ENCODE measurements at places on chromosomes 6 and 20.

- no peak for DNase-seq
Observed at GRCh38 chr6:89217299-89217910, at the start of gene GABRR1. TSS of gene GABRR1 (minus strand) at chr6:89217358. CDS start at chr6:89217322, 36 bp downstream.

DNA sequence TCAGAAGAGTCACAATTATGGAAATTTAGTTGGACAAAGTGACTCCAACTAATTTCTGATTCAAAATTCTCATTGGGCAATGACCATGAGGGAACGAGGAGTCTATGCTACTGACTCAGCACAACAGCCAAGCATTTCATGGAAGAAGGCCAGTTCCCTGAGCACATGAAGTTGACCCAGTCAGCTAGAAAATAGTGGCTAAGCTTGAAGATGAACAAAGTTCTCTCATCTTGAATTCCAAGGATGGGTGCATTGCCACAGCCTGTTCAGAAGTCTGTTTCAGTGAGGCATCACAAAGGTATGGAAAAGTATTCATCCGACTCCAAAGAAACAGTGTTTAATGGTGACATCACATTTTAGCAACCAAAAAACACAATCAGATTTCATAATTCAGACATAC is 676.9 kb downstream of the HACE1 start:
- DNase-seq: no peak

- no peak for DNase-seq
Observed at GRCh38 chr20:35551503-35551902, 9.6 kb downstream of the ERGIC3 start.

GRCh38 chr20:56685879-56686278 is 56.8 kb downstream of the TFAP2C start:
- DNase-seq: no peak

- DNase-seq: no peak
Observed at GRCh38 chr6:55958790-55959189, 83.4 kb upstream of the BMP5 start.

DNA sequence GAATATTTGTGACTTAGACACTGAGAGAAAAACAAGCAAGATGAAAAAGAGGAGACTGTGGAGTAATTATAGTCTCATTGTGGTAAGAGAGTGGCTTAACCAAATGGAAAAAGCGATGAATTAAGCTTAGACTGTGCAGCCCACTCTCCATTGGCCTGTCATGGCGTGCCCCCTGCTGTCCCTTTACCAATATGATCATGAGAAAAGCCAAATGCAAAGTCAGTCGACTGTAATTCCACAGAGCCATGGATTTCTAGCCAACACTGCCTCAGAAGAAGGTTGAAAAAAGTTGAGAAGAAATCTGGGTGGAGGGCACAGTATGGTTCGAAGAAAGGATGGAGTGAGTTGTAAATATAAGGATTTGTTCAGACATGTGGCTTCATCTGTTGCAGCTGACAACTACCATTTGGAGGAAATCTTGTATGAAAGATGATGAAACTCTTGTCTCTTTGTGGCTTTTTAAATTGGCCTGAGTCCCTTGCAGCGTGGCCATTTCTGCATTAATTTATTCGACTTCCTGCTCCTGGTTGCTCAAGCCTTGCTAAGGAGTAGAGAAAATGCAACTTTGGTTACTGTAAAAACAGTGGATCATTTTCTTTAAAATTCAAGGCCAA is 251.4 kb downstream of the DOK5 start:
- no peak for DNase-seq

- DNase-seq: no peak
Observed at GRCh38 chr6:73003302-73003701, 222.0 kb downstream of the KHDC1L start.

- no peak for DNase-seq
Observed at GRCh38 chr6:25472306-25472705, 179.7 kb upstream of the SCGN start.

GRCh38 chr20:51562027-51562331 is 19.5 kb upstream of the NFATC2 start:
- DNase-seq: no peak

DNA sequence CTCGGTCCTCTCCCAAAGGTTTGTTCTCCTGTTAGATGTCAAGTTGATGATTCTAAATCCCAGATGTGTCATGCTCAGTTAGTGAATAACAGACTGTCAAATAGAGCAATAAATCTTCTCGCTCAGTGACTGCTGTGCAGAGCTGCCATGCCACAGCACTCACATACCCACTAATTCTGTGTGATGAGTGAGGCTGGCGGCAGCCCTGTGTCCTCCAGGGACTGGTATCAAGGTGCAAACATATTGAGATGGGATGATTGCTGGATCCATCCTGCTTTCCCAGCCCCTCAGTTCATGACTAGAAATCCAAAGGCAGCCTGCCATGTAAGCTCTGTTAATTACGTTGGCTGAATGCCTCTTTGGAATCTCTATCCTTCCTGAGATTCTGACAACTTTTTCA is 103.9 kb downstream of the OLIG3 start:
- DNase-seq: no peak

DNA sequence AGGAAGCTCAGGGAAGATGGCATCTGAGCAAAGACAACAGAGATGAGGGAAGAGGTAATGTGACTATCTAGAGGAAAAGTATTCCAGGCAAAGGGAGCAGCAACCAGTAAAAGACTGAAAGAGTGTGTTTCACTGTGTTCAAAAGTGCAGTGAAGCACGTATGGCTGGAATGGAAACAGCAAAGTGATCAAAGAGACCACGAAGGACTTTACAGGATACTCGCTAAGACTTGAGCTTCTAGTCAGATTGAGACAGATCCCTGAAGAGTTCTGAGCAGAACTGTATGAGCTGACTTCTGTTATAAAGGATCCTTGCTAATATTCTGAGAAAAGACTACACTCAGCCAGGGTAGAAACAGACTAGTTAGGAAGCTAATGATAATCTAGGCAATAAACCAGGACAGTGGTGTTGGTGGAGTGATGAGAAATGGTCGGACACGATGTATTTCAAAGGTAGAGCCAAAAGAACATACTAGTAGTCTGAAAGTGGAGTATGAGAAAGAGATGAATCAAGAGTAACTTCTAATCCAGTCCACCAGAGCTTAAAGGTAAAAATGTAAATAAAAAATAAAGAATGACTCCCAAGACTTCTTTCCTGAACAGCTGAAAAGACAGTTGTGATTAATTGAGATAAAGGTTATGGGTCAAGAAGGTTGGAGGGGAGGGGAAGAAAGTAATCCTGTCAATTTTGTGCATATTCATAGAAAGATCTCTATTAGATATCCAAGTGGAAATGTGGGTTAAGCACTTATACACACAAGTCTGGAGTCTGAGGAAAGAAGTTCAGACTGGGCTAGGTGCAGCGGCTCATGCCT is 14.2 kb downstream of the SEC63 start:
- DNase-seq: no peak

DNA sequence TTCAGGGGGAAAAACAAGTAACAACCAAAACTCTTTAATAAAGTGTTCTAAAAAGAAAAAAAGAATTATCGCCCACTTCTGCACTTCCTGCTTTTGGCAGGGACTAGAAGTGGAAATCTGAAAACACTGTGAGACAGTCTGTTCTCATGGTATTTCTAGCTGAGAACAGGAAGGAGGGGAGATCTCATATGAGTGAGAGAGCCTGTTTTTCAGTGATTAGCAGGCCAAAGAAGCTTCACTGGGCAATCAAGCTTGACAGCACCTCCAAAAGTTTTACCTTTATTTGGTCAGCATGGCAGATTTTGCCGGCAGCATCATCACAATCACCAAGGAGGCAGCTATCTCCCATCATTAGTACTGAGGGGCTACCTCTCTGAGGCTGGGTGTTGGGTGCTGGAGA is 79.5 kb upstream of the ATXN1 start:
- DNase-seq: no peak

- DNase-seq: no peak
Observed at GRCh38 chr20:52034581-52034980, 157.0 kb downstream of the ZFP64 start.

DNA sequence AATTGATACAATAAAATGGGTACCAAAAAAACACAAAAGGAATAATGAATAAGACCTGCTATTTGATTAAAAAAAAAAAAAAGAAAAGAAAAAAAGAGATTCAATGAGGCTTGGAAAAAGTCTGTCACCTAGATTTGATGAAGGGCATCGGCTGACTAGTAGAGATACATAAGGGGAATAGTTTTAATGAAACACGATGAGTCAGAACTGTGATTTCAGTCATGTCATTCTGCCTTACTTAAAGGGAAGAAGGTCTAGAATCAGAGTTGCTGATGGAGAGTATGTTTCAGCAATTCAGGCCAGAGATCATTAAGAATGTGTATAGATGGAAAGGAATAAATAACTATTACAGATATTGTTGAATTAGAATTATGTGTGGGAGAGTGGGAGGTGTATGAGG is 565.9 kb upstream of the RNF217 start:
- no peak for DNase-seq

GRCh38 chr6:14750059-14750661 is 495.7 kb upstream of the JARID2 start:
- no peak for DNase-seq

GRCh38 chr6:147751232-147751631 is 242.7 kb downstream of the SAMD5 start:
- no peak for DNase-seq

- DNase-seq: no peak
Observed at GRCh38 chr6:167647306-167647705, 179.4 kb upstream of the AFDN start.

- no peak for DNase-seq
Observed at GRCh38 chr6:145600299-145600698, 135.0 kb downstream of the EPM2A start.

GRCh38 chr6:111580826-111581505 is 24.7 kb downstream of the TRAF3IP2 start:
- no peak for DNase-seq

DNA sequence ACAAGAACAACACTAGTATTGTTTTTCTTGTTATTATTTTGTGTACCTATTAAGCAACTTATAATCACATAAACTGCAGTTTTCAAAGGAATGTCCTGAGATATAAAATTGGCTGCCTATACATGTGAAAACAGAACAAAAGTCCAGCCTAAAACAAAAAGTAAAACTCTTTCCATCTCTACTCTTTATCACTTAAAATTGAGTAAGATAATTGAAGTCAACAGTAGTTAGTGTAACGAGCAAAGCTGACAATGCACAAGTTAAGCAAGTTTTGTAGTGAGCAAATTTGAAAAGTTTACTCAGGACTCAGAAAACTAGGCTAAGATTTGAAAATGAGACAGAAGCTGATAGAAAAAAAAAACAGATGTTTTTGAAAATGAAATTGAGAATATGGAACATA is 941.4 kb upstream of the MAN1A1 start:
- DNase-seq: no peak

- no peak for DNase-seq
Observed at GRCh38 chr20:24147479-24147878, 158.9 kb upstream of the GGTLC1 start.

DNA sequence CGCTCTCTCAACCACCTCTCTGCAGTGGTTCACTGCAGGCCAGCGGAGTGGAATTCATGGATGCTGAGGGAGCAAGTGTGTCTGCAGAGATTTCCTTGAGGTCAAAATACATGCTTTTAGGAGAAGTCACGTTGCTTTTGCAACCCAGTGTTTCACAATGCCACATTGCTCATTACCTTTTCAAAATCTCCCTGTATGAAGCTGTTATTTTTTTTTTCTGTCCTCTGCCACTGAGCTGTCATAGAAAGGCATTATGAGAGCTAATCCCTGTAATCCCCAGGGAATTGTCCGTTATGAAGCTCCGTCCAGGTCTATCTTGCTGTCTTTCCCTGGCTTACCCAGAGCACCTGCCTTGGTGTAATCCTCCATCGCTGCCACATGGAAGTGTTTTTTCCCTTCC is 60.5 kb upstream of the SLC22A23 start:
- DNase-seq: no peak

DNA sequence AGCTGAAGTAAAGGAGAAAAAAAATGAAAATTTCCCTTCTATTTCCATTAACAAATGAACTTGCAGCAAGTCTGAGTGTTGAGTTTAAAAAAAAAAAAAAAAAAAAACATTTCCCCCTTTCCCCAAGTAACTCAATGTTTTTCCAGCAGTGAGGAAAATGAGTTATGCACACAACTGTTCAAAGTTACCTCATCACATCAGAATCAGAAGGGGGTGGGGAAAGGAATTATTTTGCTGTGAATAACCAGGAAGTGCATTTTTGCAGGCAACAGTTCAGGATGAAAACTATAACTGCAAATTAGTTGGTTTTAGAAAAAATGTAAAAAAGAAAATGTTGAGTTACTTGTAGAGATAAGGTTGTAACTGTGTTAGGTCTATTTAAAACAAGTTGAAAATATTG is 568.9 kb upstream of the CITED2 start:
- no peak for DNase-seq

DNA sequence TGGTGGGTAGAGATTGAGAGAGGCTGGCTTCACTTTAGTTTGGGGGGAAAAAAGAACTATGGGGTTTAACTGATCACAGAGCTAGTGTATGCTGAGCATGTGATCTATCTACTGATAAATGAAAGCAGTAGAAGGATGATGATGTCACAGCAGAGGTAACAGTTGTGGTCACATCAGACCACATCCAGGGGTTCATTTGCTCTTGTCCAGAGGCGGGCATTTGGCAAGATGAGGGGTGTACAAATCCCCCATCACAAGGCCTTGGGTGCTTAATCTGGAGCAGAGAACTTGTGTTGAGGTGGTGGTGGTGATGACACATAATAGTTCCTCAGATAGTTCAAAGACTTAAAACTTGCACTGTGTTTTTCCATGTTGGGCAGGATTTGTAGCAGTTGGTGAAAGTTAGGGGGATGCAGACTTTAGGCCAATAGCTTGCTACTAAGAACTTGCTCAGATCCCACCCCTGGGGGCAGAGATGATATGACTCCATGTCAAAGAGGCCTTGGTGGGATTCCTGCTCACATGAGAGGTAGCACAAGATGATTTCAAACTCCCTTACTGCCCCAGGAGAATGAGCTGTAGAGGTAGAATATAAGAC is 63.4 kb downstream of the PRDM1 start:
- no peak for DNase-seq

GRCh38 chr6:18209539-18210197 is 54.4 kb downstream of the KDM1B start:
- no peak for DNase-seq

DNA sequence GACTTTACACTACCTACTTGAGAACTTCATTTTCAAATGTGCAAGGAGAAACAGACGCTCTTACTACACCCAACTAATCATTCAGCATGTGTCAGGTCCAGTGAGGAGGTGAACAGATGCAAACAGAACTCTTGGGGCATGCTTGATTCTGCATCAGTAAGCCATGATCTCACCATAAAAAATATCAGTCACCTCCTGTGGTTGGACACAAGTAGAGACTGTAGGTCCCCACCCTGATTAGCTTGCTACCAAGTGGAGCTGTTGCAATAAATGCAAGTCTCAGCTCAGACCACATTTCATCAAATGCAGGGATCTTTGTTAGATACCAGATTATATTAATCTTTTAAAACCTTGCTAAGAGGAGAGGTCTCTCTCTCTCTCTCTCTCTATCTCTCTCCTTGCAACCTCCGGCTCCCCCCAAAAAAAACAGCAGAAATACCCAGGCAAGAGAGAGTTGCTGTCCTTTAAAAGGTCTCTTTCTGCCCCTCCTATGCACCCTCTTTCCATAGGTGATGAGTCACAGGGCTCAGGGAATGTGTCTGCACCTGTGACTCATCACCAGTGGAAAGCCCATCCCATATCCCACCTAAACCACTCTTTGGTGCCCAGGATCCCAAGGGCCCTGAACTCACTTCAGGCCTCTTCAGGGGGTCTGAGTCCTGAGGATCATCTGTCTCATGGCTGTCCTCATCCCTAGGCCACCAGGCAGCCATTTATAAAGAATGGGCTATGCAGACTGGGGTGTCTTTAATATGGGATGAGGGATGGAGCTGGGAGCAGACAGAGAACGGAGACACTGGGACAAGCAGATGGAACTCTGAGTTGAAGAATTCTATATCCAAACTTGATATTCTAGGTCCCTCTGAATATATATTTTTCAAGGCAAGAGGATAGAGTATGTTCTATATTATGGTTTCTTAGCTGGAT is 154.5 kb downstream of the QRSL1 start:
- DNase-seq: no peak
